ENCODE measurements at places on chromosomes 13 and 19. TPM values are rescaled to one million over a fixed set of nuclear protein-coding genes. Genes with fewer than 3 reads are reported as not detected.

- no peak for DNase-seq
Observed at GRCh38 chr13:31982124-31982523, 49.5 kb upstream of the FRY start.

DNA sequence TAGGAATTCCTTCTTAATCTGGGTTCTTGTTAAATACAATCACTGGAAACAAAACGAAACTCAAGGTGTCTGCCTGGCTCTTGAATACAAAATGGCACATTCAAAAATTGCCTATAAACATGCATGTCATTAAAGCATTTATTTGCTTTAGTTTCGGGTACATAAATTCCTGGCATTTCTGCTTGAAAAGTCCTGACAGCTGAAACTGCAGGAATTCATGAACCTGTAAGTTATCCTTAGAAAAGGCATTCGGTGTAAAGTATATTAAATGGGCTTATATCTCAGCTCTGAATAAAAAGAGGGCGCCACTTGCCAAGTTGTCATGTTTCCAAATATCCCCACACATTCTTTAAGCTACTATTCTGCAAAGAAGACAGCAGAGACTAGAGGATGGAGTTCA is 32.9 kb downstream of the RXFP2 start:
- no peak for DNase-seq

GRCh38 chr13:97809576-97809975 is 143.9 kb upstream of the IPO5 start:
- DNase-seq: no peak

DNA sequence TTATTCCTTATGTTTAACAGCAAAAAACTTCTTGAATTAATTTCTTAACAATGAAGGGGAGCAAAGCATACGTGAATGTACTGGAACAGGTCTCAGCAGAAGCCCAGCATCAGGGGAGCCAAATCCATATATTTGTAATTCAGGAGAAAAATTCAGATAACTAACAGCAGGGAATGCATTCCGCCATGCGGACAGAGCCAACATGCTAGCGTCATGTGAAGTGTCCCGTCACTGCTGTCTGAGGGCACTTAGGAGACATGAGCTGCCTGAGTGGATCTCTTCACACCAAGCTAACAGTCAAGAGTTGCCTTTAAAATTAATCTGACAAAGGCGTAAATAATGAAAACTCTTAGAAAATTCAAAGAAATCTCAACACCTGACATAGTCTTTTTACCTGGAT is 6.4 kb downstream of the AMER2 start:
- DNase-seq: no peak

DNA sequence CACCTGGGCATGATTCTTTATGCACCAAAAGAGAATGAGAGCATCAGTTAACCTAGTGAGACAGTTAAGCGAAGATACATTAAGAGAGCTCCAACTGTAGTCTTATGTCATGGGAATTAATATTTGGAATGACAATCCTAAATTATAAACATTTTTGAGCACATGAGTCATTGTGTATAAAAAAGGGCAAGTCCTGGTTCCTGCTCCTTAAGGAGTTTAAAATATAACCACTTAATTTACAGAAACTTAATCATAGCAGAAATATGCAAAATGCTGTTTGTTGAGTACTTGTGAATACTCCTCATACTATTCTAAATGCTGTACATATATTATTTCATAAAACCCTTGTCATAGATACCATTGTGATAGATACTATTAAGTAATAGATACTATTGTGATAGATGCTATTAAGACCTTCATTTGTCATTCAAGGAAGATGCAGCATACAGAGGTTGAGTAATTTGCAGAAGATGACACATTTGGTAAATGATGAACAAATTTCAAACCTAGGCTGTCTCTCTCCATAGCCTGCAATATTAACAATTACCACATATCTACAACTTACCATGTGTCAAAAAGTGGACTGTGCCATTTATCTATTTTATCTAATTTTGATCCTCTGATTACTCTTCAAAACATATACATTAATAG is 301.0 kb downstream of the TBC1D4 start:
- DNase-seq: no peak

Gene TTC9B
- polyA plus RNA-seq: not detected

Gene GNA15
- not detected for polyA plus RNA-seq

Gene JUNB
- polyA plus RNA-seq: 24.1 TPM

- no peak for DNase-seq
Observed at GRCh38 chr13:21530656-21531055, 71.6 kb upstream of the ZDHHC20 start.

DNA sequence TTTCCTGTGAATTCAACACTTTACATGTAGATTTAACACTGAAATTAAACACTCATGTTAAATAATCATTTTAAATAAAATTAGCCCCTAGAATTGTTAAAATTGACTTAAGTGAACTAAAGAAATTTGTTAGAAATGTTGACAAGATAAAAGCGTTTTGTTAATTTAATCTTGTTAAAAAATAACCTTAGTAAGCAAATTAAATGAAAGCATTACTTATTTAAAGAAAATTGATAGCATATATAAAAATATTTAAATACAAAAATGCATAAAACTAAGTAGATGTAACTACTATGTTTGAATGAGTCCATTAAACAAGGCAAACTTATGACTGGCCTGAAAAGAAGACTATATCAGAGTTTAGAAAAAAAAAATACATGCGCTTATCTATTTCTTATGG is 99.0 kb upstream of the TRPC4 start:
- DNase-seq: no peak

GRCh38 chr13:64528838-64529237 is 2701.3 kb downstream of the PCDH9 start:
- no peak for DNase-seq

- no peak for DNase-seq
Observed at GRCh38 chr19:32168111-32168510, 177.3 kb upstream of the ZNF507 start.

Gene VSTM1
- polyA plus RNA-seq: not detected

Gene ADAMTSL5
- 7.5 TPM for polyA plus RNA-seq

- no peak for DNase-seq
Observed at GRCh38 chr19:35120492-35120891, 4.9 kb downstream of the FXYD3 start.

DNA sequence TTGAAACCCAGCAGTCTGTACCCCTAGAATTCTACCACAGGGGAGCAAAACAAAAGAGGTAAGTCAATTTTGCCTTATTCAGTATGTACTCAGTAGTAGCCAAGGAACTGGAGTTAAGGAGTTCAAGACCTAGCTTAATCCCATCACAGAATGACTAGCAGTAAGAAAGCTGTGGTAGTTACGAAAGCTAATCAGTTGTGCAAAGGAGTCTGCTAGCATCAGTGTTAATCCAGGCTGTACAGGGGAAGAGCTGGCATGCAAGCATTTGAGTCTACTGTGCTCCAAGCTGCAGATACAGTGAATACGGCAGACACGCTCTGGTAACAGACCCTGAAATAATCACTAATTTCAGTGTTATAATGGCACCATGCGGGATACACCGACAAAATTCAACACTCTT is 4.7 kb downstream of the DNMT1 start:
- DNase-seq: no peak

DNA sequence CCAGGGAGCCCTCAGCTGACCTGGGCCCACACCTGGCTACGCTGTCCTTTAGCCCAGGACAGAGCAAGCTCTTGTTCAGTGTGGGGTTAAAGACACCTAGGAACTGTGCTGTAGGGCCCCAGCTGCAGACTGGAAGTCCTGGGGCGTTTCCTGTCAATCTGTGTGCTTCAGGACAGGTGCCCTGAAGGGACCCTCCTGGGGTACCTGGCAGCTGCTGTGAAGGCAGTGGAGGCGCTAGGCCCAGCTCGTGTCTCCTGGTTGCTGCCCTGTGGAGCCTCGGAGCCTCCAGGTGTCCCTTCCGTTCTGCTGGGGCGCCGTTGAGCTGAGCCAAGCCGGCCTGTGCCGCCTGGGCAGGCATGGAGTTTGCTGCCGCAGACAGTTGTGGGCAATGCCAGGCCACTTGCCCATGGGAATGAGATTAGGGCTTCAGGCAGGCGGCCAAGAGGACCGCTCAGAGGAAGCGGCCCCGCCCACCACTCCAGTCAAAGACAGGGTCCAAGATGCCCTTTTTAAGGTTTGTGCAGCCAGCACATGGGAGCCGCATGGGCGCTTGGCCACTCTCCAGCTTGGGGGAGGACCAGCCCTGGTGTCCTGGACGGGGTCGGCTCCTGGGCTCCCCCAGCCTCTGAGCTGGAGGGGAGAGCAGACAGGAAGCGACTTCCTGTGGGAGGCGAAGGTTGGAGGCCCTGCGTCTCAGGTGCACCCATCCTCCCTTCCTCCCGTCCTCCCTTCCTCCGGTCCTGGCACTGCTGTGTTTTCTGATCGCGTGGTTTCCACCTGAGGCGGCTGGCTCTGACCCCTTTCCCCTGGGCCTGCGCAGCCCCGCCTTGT is 4.0 kb downstream of the PTBP1 start:
- no peak for DNase-seq

Gene ZNF90
- polyA plus RNA-seq: 1.3 TPM

GRCh38 chr19:29239213-29239776 is 26.3 kb upstream of the UQCRFS1 start:
- no peak for DNase-seq

Gene LAIR1
- not detected for polyA plus RNA-seq

Gene ATP8A2
- 0.20 TPM for polyA plus RNA-seq

DNA sequence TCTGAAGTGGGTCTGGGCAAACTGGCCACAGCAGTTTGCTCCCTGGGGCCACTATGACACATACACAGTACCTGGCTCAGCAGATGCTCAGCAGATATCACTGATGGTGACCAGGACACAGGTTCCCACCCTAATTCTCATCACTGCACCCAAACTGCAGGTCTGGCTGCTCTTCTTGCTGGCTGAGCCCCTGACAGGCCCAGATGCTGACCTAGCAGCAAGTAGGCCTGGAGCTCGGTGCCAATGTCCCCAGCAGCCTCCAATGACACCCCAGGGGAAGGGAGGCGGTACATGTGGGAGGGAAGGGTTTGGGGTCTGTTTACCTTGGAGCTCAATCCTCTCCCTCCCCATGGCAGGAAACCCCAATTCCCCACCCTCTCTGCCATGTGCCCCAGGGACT is 5.1 kb downstream of the UBE2S start:
- no peak for DNase-seq

DNA sequence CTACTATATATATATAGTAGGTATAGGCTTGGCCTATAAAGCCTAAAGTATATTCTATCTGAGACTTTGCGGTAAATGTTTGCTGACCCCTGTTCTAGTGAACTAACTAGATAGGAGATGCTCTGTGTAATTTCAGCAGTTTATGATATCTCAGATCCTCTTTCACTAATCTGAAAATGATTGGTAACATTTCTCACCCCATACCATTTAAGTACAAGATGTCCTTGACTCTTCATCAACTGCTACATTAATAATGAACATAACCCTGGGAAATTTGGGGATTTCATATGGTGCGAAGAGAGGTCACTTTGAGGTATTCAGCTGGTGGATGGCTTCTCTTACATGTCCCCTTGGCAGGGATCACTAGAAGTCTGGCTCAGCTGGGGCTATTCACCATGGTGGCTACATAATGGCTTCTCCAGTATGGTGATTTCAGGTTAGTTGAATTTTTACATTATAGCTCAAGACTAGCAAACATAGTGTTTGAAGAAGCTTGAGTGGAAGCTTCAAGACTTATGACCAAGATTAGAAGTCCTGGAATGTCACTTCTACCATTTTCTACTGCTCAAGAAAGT is 103.6 kb upstream of the MYCBP2 start:
- DNase-seq: no peak

DNA sequence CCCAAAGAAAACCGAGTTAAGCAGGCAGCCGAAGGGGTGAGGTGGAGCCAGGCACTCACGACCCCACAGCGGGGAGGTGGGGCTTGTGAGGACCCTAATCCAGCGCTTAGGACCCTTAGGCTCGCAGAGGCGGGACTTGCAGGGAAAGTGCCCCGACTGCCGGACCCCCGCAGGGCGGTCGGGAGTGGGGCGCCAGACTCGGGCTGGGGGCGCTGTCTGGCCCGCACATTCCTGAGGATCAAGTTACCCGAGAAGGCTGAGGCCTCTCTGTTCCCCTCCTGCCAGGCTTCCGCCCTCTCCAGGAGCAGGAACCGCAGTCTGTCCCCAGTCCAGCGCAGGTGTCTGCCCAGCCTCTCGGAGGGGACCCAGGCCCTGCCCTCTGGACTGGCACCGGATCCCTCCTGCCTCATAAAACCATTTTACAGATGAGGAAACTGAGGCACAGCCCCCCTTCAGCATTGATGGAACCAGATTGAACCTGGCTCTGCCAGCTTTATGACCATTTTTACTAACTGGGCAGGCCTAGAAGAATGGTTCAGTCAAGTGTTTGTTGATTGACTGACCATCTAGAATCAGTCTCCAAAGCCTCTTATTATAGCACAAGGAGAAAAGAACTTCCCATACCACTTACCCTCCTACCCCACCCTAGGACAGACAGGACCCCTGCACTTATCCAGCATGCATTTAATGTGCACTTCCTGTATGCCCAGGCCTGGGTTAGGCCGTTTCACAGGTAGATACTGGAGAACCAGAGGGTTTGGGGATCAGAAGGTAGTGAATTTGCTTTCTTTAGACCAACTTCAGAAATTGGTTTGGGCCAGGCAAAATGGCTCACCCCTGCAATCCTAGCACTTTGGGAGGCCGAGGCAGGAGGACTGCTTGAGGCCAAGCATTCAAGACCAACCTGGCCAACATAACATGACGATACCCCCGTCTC is 6.7 kb upstream of the JUND start:
- no peak for DNase-seq

Gene EDDM13
- polyA plus RNA-seq: not detected

- DNase-seq: no peak
Observed at GRCh38 chr13:75934889-75935288, 298.8 kb downstream of the LMO7 start.

GRCh38 chr13:27704681-27705080 is 83.0 kb downstream of the POLR1D start:
- no peak for DNase-seq

DNA sequence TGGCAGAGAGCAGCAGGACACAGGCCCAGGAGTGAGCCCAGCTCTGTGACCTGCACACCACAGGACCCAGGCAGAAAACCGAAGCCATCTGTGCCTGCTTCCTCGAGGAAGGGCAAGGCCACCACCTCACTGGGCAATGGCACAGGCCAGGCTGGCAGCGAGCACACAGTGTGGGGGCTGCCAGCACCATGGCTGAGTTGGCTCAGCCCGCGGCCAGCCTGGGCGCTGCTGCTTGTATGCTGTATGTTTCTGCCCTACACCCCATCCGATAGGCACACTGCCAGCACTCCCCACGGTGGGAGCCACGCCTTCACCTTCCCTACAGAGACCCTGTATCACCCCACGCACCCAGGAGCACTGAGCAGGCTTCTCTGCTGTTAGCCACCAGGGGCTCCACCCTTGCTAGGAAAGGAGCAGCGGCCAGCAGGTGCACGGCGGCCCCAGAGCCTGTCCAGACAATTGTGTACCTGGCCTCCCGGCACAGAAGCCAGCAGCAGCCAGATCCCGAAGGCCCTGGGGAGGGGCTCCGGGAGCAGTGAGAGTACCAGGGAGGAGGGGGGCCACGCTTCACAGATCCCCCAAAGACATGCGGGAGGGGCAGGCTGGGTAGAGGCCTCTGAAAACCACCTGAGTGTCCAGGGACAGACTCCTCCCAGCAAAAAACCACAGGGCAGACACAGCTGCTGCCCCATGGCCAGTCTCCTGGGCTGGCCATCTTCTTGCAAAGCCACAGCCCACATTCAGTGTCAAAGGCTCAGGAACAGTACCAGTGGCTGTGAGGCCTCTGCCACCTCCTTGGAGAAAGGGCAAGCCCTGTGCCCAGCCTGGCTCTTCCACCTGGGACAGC is 56.1 kb downstream of the MLLT1 start:
- DNase-seq: no peak
